ENCODE measurements at places on chromosomes 6 and 20. TPM values are rescaled to one million over a fixed set of nuclear protein-coding genes. Genes with fewer than 3 reads are reported as not detected.

DNA sequence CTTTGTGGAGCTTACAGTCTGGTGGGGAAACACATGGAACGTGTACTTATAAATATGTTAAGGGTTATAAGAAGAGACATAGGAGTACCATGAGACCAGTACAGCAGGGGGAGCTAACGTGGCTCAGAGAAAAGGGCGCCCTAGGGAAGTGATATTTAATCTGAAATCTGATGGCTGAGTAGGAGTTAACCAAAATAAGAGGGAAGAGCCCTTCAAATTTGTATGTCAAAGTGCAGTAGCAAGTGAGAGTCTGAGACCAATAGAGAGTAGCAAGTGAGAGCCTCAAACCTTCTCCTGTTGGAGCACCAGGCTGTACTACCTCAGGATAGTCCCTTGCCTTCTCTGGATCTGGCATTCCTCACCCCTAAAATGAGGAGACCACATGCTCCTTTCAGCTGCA, 6.1 kb upstream of the PKIG start:
- ATAC-seq: no peak

ZKSCAN8 gene
- 32.7 TPM for total RNA-seq

DNA sequence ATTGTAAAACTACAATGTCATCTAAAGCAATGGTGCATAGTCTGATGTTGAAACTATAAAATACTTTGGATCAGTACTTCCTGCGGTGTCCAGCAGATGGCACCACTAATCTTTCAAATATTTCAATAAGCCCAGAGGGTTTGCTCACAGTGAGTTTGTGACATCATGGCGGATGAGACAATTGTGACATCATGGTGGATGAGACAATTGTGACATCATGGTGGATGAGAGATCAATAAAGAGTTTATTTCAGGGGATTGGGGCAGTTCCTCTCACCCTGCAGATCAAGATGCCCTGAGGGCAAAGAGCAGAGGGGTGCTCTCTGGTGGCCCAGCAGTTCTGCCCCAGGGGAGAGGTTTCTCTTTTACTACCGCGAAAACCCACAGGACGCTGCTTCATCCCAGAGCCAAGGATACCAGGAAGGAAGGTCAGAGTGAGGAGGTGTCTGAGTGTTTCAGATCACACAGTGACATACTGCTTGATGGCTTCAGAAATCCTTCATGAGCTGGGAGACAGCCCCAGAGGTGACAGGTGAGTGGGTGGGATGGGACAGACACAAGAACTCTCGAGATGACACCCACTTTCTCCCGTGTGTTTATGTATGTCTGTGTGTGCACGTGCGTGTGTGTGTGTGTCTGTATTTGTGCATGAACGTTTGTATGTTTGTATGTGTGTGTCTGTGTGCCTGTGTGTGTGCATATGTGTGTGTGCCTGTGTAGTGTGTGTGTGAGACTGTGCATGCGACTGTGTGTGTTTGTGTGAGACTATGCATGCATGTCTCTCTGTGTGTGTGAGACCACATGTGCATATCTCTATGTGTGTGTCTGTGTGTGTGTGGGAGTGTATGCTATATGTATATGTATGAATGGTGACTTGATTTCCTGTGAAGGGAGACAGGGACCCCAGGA, 7.3 kb upstream of the ULBP2 start:
- no peak for ATAC-seq

GRCh38 chr20:17407550-17407949, 123.6 kb downstream of the BFSP1 start:
- no peak for ATAC-seq

DNA sequence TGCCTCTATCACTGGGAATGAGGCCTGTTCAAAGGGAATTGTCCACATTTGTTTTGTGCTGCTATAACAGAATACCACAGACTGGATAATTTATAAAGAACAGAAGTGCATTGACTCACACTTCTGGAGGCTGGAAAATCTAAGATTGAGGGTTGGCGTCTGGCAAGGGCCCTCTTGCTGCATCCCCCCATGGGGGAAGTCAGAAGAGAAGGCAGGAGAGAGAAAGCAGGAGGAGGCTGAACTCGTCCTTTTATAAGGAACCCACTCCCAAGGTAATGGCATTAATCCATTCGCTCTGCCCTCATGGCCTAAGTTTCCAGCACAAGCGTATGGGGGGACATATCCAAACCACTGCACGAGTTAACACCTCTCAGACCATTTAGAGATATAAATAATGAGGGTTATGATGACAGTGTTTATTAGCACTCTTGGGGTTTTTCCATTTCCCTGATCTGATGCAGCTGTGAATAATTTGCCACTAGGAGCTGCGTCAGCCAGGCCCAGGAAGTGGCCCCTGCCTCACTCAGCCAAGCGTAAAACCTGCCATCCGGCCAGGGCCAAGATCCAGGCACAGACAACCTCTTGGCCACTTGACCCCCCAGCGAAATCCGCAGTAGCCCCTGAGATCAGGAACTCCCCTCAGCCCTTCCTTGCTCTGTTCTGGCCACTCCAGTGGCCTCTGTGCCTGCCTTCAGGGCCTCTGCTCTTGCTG, 14.2 kb upstream of the SLCO4A1 start:
- no peak for ATAC-seq

SEL1L2 gene
- not detected for total RNA-seq

- no peak for ATAC-seq
Measured at GRCh38 chr20:3551681-3552434, 81.0 kb downstream of the ATRN start.

NMBR gene
- not detected for total RNA-seq

- ATAC-seq: no peak
Measured at GRCh38 chr6:40626886-40627285, 39.7 kb upstream of the LRFN2 start.

Data from gastroesophageal sphincter (tissue), 4 donors.